Activated CD8-positive, alpha-beta memory T cell treated with anti-CD3 and anti-CD28 coated beads for 4 hours (primary cell): ENCODE measurements at places on chromosomes 11 and 22.

DNA sequence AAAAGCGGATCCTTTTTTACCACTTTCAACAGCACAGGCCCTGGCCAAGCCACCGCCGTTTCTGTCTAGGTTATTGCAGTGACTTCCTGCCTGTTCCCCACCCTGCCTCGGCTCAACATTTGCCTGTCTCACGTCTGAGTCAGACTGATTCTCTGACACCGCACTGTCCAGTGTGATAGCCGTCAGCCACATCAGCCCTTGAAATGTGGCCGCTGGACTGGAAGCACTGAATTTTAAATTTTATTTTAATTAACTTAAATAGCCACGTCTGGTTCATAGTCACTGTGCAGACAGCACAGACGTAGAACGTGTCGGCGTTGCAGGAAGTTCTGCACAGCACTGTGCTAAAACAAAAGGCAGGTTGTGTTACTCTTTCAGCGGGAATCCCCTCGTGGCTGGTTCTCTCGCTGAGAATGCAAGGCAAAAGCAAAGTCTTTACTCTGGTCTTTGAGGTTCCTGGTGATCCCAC lies 56.3 kb upstream of the ADSL start:
- peak; percentile 20 for DNase-seq

DNA sequence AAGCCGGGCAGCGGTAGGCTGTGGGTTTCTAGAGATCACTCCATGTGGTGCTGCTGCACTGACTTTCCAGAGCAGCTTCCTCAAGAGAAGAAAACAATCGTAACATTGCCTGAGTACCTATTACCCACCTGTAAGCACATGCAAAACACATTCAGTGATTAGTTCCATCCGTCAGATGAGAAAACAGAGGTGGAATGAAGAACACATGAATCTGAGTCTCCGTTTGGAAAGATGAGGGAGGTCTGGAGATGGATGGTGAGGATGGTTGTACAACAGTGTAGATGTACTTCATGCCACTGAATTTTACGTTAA lies 7.5 kb upstream of the SLCO2B1 start:
- DNase-seq = no peak

GRCh38 chr11:114147375-114148012 lies 88.0 kb downstream of the ZBTB16 start:
- no peak for DNase-seq

DNA sequence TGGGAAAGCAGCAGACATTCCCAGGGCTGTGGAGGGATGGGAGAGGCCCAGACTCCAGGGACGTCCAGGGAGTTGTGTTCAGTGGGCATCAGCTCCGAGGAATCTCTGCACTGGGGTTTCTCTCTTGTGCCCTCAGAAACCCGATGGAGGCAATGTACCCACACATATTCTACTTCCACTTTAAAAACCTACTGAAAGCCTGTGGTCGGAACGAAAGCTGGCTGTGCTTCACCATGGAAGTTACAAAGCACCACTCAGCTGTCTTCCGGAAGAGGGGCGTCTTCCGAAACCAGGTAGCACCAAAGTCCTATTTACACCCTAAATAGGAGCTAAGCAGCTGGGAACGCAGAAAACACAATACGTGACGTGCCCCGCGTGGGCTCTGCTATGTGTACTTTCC lies 8.3 kb downstream of the APOBEC3D start:
- no peak for DNase-seq

GRCh38 chr11:97461044-97461880 lies 1071.4 kb downstream of the JRKL start:
- no peak for DNase-seq

DNA sequence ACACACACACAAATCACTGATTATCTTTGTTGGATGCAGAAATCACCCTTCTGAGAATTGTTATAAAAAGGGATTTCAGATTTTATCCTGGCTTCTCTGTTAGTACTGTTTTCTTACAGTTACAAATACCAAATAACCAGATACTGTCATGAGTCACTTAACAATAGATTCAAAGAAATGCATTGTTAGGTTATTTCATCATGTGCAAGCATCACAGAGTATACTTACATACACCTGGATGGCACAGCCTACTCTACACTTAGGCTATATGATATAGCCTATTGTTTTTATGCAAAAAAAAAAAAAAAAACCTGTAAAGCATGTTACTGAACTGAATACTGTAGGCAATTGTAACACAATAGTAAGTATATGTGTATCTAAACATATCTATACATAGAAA lies 319.2 kb upstream of the ARHGAP42 start:
- no peak for DNase-seq

- no peak for DNase-seq
These were observed 36.2 kb upstream of the HEPHL1 start for GRCh38 chr11:93984936-93985335.

DNA sequence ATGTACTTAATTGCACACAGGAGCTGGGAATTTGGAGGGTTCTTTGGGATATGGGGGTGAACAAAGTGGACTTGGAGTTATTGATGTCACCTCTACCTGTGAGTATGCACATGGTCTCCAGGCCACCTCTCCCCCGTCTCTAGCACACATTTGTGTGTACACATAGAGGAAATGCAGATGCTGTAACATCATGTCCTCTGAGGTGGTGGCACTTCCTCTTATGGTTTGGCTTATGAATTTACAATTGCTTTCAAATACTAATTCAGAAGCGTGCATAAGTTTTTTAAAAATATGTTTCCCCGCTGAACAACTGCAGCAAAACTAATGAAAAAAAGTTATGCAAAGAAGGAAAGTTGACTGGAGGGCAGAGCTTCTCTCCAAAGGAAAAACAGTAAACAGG lies 152.0 kb upstream of the TENM4 start:
- DNase-seq = no peak

DNA sequence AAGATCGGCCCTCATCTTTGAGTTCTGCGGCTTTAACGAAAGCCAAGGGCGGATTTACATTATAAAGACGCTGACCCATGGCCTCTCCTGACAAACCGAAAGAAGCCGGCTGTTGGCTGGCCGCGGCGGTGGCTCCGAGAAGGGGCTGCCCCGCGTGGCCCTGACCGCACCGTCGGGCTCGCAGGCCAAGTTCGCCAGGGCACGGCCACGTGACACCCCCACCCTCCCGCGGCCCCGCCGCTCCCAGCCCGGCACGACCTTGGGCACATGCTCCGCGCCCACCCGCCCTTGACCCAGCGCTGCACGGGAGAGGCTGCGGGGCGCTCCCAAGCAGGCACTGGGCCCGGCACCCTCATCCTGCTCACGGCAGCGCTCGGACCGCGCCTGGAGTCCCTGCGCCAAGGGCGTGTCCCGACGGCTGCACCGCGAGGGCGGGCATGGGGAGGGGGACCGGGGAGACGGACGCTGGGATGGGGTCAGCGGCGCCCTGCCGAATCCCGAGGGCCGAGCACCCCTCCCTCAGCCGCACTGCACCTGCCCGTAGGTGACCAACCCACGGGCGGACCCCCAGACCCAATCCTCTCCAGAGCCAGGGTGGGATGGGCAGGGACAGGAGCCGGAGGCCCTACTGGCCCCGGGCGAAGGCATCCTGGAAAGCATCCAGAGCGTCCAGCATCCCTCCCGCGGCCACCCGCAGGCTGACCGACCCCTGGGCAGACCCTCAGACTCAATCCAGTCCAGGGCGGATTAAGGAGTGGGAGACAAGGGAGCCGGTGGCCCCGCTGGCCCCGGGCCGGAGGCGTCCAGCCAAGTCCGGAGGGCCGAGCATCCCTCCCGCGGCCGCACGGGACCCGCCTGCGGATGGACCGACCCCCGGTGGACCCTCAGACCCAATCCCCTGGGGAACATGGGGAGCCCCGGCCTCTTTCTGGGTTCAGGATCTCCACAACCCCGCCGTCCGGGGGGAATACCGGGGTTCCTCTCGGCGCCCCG lies 759 bp downstream of the CPT1A start:
- DNase-seq = no peak

DNA sequence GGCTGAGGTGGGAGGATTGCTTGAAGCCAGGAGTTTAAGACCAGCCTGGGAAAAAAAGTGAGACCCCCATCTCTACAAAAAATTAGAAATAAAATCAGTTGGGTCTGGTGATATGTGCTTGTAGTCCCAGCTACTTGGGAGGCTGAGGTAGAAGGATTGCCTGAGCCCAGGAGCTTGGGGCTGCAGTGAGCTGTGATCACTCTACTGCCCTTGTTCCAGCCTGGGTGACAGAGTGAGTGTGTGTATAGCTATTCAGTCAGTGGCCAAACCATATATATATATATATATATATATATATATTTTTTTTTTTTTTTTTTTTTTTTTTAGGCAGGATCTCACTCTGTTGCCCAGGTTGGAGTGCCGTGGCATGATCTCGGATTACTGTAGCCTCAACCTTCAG lies 24.5 kb downstream of the ADM start:
- DNase-seq = no peak

GRCh38 chr11:76674517-76675400 lies 4.2 kb upstream of the LRRC32 start:
- DNase-seq = no peak

- no peak for DNase-seq
These were observed 19.9 kb downstream of the EMID1 start for GRCh38 chr22:29225422-29226090.

GRCh38 chr11:77073328-77074001 lies 6.7 kb downstream of the CAPN5 start:
- no peak for DNase-seq

GRCh38 chr22:21758091-21758864 lies 22.7 kb upstream of the YPEL1 start:
- DNase-seq = no peak

- no peak for DNase-seq
These were observed 121.6 kb downstream of the LDLRAD3 start for GRCh38 chr11:36065436-36065835.

- no peak for DNase-seq
These were observed 35.0 kb downstream of the INTS4 start for GRCh38 chr11:77959434-77959833.
